ENCODE measurements at places on chromosomes 11 and 22. TPM values are rescaled to one million over a fixed set of nuclear protein-coding genes. Genes with fewer than 3 reads are reported as not detected.

- H3K27ac ChIP-seq: no peak overlapping the region
- peaks cover 8% of the 10 kb centered on the region for H3K4me1 ChIP-seq
- no peaks in the 10 kb centered on the region for H3K27me3 ChIP-seq
Observed at GRCh38 chr11:25485315-25485714, 846.6 kb upstream of the ANO3 start.

DNA sequence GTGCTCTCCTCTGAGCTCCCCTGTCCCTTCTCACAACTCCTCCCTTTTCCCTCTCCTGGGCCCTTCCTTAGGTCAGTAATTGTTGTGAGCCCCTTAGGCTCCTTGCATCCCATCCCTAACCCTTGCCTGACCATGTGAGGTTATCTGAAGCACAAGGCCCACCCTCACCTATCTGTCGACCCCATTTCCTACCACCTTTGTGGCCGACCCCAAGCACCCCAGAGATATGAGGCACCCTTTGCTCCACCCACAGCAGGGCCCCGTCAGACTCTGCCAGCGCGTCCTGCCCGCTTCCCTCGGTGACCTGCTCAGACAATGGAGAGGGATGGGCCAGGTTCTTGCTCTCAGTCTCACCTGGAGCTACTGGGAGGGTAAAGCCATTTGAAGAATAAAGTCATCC is 1.3 kb downstream of the GNG3 start:
- peaks cover 13% of the 10 kb centered on the region for H3K36me3 ChIP-seq
- peak overlapping the region; percentile 92 for H3K4me3 ChIP-seq
- H3K27ac ChIP-seq: peak overlapping the region; percentile 97
- H3K4me1 ChIP-seq: peaks cover 51% of the 10 kb centered on the region

- H3K4me1 ChIP-seq: peaks cover 16% of the 10 kb centered on the region
- no peak for DNase-seq
- H3K4me3 ChIP-seq: no peak overlapping the region
- no peaks in the 10 kb centered on the region for H3K27me3 ChIP-seq
- H3K27ac ChIP-seq: no peak overlapping the region
- H3K36me3 ChIP-seq: peaks cover 20% of the 10 kb centered on the region
Observed at GRCh38 chr11:82980292-82980691, 78.8 kb downstream of the DDIAS start.

The JHY gene
- total RNA-seq: 2.3 TPM

The EI24 gene
- total RNA-seq: 121 TPM

DNA sequence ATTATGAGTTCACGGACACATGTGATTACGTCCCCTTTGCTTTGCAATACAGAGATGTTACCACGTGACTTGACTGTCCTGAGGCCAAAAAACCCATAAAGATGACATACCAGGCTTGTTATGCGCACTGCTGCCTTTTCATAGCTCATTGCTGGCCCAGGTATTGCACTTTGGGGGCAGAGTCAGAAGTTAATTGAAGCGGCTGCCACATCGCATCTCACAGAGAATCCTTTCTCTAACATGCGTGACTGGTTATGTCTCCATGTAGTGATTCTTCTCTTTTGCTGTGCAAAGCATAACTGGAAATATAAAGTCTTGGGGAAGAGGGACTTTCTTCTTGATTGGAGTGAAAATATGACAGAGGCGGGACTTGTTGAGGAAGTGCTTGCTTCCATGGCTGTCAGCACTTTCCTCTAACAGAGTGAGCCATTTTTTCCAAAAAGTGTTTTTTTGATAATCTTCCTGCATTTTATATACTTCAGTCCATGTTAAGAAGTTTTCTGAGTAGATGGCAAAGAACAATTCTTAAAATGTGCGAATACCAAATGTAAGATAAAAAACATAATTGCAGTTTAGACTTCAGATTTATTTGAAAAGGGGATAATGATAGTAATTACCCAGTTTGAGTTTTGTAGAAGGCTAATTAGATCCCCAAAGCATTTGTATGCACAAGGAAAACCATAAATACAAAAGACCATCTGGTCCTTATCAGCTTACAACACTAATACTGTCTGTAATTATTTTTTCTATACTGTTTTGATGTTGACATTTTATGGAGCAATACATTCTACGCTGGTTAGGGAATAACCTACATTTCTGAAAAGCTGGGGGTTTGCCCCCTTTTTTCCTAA is 324.6 kb upstream of the MTNR1B start:
- no peaks in the 10 kb centered on the region for H3K36me3 ChIP-seq
- no peaks in the 10 kb centered on the region for H3K27me3 ChIP-seq
- no peak overlapping the region for H3K27ac ChIP-seq
- peaks cover 11% of the 10 kb centered on the region for H3K4me1 ChIP-seq
- DNase-seq: no peak
- no peak overlapping the region for H3K4me3 ChIP-seq

The MARK2 gene
- total RNA-seq: 42.4 TPM

GRCh38 chr11:8267831-8268529 is 4.3 kb upstream of the LMO1 start:
- no peak overlapping the region for H3K27ac ChIP-seq
- DNase-seq: no peak
- peaks cover 86% of the 10 kb centered on the region for H3K27me3 ChIP-seq

The ZNF280B gene
- total RNA-seq: 8.6 TPM

DNA sequence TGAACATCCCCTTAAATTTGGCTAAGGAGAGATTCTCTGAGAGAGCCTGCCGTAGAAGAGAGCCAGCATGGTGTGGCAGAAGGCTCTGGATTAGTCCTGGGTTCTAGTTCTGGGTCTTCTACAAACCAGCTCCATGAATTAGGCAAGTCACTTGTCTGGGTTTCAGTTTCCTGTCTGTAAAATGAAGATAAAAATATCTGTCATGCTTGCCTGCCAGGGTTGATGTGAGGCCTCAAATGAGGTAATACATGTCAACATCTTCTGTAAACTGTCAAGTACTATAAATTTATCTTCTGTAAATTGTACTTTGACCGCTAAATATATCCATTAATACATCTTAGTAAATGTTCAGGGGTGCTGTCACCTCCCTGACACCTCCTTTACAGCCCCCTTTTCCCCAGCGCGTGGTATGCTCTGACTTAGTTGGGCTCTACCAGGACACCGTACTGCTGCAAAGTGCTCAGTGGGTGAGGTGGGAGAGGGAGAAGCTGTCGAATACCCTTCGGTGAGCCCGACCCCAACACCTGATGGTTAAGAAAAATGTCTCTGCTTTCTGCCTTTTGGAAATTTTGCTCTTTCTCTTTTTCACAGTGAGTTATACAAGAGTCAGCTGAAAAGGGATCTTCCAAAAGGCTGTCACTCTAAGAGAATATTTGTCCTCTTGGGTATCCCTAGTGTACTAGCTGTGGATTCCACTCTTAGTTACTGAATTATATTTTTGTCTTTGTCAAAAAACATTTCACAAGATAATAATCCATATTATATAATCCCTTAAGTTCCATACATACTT is 15.0 kb downstream of the RBX1 start:
- no peaks in the 10 kb centered on the region for H3K4me1 ChIP-seq
- no peak overlapping the region for H3K27ac ChIP-seq
- no peak overlapping the region for H3K4me3 ChIP-seq
- H3K27me3 ChIP-seq: no peaks in the 10 kb centered on the region
- H3K36me3 ChIP-seq: peaks cover 8% of the 10 kb centered on the region

The MYBPC3 gene
- not detected for total RNA-seq

DNA sequence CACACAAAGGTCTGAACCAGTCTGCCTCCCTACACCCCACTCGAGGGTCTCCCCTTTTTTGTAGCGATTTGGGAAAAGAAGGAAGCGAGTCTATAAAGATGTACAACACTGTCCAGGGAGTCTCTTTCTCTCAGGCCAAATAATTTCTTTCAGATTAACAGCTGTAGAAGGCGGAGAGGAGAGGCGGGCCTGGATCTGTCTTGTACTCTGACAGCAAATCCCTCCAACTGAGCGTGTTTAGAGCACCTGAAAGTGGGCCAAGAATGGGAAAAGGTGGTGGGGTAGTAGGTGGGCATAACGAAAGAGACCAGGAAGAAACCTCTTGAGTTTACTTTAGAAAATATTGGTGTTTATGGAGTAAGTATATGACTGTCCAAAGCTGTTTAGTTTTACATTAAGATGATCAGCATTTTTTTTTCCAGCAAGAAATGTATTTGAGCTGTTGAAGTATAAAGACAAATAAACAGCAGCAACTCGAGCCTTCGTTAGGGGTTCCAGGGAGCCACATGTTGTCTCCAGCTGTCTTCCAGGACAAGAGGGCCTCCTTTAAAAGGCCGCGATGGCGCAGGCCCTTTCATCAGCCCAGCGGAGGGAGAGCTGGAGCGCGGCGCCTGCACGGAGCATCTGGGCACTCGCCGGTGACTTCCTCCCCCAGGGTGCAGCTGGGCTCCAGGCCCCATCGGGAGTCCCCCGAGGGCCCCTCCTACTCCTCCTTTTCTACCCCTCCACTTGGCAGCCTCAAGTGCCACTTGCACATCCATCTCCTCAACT is 34.9 kb downstream of the SCUBE1 start:
- no peak overlapping the region for H3K4me3 ChIP-seq
- no peaks in the 10 kb centered on the region for H3K36me3 ChIP-seq
- peaks cover 28% of the 10 kb centered on the region for H3K4me1 ChIP-seq
- no peak for DNase-seq
- H3K27ac ChIP-seq: peak overlapping the region; percentile 16

GRCh38 chr11:77084581-77085191 is 17.9 kb downstream of the CAPN5 start:
- no peaks in the 10 kb centered on the region for H3K27me3 ChIP-seq
- no peak overlapping the region for H3K4me3 ChIP-seq
- H3K36me3 ChIP-seq: no peaks in the 10 kb centered on the region

The ZDHHC8 gene
- total RNA-seq: 82.1 TPM

DNA sequence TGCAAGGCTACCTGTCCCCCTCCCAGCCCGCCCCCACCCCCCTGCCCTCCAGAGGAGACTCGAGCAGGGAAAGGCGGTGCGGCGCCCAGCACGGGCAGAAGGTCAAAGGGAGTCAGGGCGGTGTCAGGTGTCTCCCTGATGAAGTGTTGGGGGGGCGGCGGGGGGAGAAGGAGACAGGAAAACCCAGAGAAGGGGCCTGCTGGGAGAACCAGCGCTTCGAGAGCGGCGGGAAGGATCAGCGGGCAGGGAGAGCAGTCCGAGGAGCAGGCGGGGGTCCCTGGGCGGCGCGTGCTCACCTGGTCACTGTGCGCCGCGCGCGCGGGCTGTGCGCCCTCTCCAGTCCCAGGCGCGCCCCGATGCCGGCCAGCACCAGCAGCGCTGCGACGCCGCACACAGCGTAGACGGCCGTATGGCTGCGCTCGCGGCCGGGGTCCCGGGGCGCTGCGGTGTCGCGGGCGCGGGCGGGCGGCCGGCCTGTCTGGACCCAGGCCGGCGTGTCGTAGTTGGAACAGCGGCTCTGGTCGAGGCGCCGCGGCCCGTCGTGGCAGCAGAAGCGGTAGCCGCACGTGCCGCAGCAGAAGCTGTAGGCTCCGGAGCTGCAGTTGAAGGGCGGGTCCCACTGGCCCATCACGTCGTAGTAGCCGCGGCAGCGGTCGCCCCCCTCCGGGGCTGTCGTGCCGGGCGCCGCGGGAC is 886 bp downstream of the SHISA8 start:
- H3K27me3 ChIP-seq: peaks cover 86% of the 10 kb centered on the region
- H3K4me1 ChIP-seq: peaks cover 7% of the 10 kb centered on the region
- no peak overlapping the region for H3K27ac ChIP-seq
- no peak for DNase-seq
- peaks cover 2% of the 10 kb centered on the region for H3K36me3 ChIP-seq
- no peak overlapping the region for H3K4me3 ChIP-seq

DNA sequence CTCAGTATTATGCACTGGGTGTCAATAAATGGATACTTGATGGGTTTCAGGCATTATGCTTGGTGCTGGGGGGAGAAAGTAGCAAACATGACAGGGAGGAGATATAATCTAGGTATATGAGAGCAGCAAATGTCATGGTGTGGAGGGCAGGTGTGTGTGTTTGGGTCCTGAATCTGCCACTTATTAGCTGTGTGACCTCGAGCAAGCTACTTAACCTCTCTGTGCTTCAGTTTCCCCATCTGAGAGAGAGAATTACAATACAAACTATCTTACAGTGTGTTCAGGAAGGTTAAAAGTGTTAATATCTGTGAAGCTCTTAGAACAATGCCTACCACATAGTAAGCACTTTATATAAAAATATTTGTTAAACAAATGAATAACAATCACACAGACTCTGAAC is 2.8 kb downstream of the SLC22A8 start:
- H3K27ac ChIP-seq: no peak overlapping the region
- H3K27me3 ChIP-seq: peaks cover 2% of the 10 kb centered on the region
- no peaks in the 10 kb centered on the region for H3K36me3 ChIP-seq
- H3K4me1 ChIP-seq: no peaks in the 10 kb centered on the region
- no peak overlapping the region for H3K4me3 ChIP-seq

The PRODH gene
- total RNA-seq: 0.09 TPM

DNA sequence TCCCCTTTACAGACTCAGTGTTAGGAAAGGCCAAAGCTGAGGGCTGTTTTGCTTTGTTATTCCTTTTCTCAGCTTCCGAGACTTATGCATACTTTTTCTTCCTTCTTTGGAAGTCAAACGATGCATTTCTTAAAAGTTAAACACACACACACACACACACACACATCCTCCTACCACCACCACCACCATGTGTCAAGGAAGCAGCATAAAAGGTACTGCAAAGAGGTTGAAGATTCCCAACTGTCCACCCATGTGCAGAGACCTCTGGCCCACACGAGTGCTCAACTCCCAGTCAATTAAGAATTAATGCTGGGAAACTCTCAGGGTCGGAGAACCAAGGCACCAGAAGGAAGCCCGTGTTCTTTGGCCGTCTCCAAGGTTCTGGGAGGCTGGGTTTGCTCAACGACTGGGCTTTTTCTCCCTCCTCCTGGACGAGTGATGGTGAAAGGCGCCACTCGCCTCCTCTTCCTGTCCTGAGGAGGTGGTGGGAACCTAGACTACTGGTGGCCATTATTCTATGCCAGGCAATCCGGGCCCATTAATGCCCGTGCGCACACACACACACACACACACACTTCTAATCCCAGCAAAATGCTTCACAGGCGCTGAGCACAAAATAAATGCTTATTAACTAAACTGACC is 15.1 kb downstream of the MN1 start:
- peaks cover 71% of the 10 kb centered on the region for H3K4me1 ChIP-seq
- H3K4me3 ChIP-seq: no peak overlapping the region
- H3K36me3 ChIP-seq: peaks cover 6% of the 10 kb centered on the region
- peaks cover 4% of the 10 kb centered on the region for H3K27me3 ChIP-seq
- no peak overlapping the region for H3K27ac ChIP-seq
- no peak for DNase-seq

DNA sequence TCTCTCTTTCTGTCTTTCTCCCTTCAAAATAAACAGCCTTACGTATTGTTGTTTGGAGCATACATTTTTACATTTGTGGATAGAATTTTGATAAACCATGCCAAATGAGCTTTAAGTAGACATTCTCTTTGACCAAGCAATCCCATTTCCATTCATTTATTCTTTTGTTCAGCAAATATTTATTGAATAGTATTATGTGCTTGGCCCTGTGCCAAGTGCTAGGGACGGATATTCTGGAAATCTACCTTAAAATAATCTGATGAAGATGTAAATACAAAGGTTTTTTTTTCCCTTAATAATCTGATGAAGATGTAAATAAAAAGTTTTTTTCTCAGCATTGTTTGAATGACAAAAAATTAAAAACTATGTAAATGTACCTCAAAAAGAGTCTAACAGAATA is 2.1 kb downstream of the OLFML1 start:
- H3K36me3 ChIP-seq: no peaks in the 10 kb centered on the region
- H3K4me1 ChIP-seq: no peaks in the 10 kb centered on the region
- H3K4me3 ChIP-seq: no peak overlapping the region
- no peak for DNase-seq
- H3K27ac ChIP-seq: no peak overlapping the region

The CDCA5 gene
- total RNA-seq: 84.8 TPM

- peaks cover 3% of the 10 kb centered on the region for H3K36me3 ChIP-seq
- peak; percentile 26 for DNase-seq
- H3K27ac ChIP-seq: no peak overlapping the region
- H3K4me1 ChIP-seq: peaks cover 43% of the 10 kb centered on the region
- H3K27me3 ChIP-seq: peaks cover 6% of the 10 kb centered on the region
Observed at GRCh38 chr11:27471589-27472397, 797 bp downstream of the LGR4 start.

The SHANK2 gene
- 7.6 TPM for total RNA-seq

Measured in neural crest cell (in vitro differentiated cells).